Stimulated activated CD4-positive, alpha-beta T cell treated with anti-CD3 and anti-CD28 coated beads, TNF-alpha, amount 100 ng/mL, for 4 hours (primary cell): ENCODE measurements at places on chromosomes 3 and 15.

DNA sequence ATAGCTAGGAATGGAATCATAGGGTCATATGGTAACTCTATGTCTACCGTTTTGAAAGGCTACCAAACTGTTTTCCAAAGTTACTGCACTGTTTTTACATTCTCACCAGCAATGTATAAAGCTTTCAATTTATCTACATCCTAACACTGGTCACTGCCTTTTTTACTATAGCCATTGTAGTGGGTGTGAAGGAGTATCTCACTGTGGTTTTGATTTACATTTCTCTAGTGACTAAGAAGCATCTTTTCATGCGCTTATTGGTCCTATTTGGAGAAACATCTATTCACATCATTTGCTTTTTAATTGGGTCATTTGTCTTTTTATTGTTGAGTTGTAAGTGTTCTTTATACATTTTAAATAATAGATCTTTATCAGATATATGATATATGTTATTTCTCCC, 53.3 kb downstream of the PIK3R4 start:
- DNase-seq, result no peak

- no peak for DNase-seq
Observed at GRCh38 chr15:57387564-57388076, 11.3 kb downstream of the CGNL1 start.

- no peak for DNase-seq
Observed at GRCh38 chr3:32596909-32597369, 26.3 kb upstream of the DYNC1LI1 start.

- no peak for DNase-seq
Observed at GRCh38 chr3:119759962-119760361, 21.9 kb upstream of the NR1I2 start.

- DNase-seq, result no peak
Observed at GRCh38 chr3:38382506-38383080, 36.0 kb downstream of the XYLB start.

DNA sequence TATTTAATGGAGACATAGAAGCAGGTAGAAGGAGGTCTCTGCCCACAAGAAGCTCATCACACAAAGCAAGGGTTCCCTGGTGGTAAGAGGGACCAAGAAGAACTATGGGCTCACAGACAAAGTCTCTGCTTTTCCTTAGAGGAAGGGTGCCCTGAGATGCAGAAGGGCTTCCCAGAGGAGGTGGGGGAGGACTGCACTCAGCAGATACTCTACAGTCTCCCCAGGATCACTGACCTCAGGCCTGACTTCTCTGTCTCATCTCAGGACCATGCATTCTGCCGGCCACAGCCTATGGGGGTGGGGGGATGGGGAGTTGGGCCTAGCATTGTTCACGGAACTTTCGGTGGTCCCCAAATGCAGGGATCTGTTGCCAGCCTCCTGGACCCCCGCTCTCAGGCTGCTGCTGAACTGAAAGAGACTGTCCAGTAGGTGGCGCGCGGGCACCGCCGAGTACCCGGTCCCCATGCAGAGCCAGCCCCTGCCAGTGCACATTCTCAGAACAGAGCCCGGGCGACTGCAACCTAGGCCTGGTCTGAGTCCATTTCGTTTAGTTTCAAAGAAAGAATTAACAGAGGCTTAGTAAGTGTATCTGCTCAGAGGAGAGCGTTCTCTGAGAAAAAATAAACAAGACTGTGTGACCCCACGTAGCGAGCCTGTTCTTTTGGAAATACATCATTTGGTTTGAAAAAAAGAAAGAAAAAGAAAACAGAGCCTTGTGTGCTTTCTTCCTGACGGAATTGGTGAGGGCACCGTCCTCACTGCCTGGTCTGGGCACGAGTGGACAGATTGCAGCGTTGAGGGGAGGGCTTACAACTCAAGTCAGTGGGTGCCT, 74.1 kb downstream of the LRTM1 start:
- DNase-seq, result no peak

GRCh38 chr3:69320871-69321271, 65.0 kb downstream of the FRMD4B start:
- no peak for DNase-seq

GRCh38 chr15:78800189-78800588, 11.1 kb downstream of the ADAMTS7 start:
- no peak for DNase-seq

- DNase-seq, result no peak
Observed at GRCh38 chr3:102002056-102002455, 152.7 kb downstream of the NFKBIZ start.

GRCh38 chr15:32682569-32682968, 35.2 kb upstream of the GREM1 start:
- no peak for DNase-seq

- no peak for DNase-seq
Observed at GRCh38 chr3:73521734-73522336, 102.9 kb downstream of the PDZRN3 start.

DNA sequence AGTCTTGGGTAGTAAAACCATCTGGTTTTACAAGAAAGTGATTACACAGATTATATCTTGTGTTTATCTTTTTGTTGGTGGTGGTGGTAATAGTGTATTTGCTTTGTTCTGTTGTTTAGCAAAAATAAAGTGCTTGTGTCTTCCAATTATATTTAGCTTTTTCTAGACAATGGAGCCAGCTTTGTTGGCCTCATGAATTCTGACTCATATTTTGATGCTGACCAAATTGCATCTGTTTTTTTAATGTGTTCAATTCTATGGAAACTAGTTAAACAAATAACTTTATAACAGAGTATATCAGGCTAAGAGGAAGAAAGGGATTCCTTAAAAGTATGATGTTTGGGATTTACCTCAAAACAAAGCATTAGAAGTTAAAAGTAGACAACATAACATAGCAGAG, 69.3 kb upstream of the BFSP2 start:
- no peak for DNase-seq

DNA sequence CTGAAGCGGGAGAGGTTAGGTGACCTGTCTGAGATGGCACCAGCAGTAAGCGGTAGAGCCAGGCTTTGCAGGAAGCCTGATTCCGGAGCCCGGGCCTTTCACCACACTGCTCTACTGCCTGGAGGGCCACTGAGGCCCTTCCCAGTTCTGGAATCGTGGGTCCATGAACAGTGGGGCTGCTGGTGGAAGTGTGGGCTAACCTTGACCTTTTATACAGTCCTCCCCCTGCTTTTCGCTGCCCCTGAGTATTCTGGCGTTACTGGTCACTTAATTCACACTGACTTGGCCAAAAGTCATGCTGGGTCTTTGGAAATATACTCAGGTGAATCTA, 2.6 kb upstream of the ABTB1 start:
- DNase-seq, result no peak

GRCh38 chr15:56208185-56208584, 35.5 kb downstream of the RFX7 start:
- DNase-seq, result no peak

- DNase-seq, result no peak
Observed at GRCh38 chr3:185094697-185095096, 58.2 kb downstream of the C3orf70 start.

DNA sequence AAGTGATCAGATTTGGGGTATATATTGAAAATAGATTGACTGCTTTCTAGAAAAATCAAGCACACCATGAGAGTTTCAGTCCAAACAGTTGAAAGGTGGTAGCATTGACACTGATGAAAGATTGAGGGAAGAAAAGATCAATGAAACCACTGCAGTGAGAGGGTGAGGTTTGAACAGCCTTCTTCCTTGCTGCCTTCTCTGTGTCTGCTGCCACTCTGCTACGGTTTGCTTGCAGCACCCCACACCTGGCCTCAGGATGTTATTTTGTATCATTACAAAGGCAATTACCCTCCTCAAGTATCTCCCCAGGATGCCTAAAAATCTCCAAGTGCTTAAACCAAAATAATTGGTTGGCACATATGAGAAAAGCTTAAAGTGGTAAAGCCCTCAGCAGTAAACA, 683.6 kb upstream of the ARPP21 start:
- no peak for DNase-seq

DNA sequence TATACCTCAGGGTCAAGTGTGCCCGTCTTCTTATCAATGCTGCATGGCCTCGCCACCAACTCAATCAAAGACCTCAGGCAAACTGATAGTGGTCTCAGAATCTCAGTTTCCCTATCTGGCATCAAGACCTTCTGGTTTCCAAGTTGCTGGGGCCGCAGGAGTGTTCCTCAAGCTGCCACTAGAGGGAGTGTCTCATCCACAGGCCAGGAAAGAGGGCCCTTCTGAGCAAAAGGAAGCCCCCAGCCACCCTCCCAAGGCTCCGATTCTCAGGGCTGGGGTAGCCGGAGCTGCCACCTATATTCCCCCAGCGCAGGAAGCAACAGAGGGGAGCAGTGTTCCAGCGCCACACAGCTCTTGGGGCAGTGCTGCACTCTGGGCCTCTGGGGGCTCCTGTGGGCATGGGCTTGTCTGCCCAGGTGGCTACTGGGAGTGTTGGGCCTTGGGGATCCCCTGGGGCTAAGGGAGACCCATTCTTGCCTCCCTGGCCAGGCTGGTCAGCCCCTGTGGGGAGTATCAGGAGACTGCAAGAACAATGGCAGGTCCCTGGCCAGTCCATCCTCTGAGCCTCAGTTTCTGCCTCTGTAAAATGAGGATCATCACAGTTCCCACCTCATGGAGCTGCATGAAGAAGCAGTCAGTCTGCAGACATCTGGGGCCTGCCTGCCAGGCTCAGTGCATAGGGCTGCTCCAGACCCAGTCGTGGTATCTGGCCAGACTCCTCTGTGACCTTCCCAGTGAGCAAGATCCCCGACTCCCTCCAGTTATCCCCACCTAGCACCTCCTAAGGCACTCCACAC, 23.4 kb upstream of the SEC13 start:
- DNase-seq, result peak; percentile 30

- DNase-seq, result no peak
Observed at GRCh38 chr15:78623786-78624497, 3.1 kb upstream of the CHRNA3 start.

DNA sequence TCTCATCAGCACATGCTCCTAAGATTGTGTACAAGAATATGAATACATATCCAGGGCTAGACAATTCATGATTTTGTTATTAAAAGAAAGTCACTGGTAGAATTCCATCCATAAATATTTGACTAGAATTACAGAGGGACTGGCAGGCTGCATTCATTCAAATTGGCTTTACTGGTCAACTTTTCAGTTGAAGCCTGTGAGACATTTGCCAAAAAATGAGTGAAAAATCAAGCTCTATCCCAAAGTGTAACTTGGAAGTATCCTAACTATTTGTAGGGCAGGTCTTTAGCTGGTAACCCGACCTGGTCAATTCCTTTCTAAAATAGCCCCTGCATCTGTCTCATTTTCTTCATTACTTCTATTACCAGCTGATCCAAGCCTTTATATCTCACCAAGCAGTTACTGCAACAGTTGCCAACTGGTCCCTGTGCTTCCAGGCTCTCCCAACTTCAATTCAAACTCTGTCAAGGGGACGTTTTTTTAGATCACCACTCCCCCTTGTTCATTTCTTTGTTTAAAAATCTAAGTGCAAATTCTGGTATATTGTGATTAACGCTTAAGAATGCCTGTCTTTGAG, 173.1 kb upstream of the TBL1XR1 start:
- DNase-seq, result no peak

DNA sequence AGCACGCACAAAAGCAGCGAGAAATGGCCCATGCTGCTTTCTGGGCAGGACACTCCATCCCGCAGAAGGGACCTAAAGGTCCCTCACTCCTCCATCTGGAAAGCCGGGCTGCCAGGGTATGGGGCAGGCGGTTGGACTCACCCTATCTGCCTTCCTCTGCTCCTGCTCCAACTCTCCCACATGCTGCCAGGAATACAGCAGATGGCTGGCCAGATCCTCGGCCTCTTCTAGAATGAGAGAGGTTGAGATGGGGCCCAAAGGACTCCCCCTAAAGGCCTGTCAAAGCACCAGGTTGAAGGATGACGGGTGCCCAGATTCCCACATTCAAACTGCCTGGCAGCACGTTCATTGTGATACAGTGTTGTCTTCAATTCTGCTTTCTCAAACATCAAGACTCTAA, 85.1 kb upstream of the C2CD4B start:
- DNase-seq, result no peak

DNA sequence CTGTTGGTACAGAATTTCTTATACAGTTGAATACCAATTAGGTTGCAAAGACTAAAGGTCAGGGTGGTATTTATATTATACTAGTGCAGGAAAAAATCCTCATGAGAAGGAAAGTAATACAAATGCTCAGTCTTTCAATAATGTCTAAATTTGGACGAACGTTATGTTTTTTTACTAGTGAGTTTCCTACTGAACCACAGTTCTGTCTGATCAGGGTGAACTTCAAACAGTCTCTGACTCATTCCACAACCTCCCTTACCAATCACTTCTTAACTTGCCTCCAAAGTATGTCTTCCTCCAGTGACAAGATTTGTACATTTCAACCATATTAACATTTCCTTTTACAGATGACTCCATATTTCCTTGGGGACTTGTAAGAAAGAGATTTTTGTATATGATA, 3.4 kb downstream of the TMEM212 start:
- DNase-seq, result no peak

- DNase-seq, result no peak
Observed at GRCh38 chr15:74798388-74799254, 14.0 kb upstream of the LMAN1L start.

DNA sequence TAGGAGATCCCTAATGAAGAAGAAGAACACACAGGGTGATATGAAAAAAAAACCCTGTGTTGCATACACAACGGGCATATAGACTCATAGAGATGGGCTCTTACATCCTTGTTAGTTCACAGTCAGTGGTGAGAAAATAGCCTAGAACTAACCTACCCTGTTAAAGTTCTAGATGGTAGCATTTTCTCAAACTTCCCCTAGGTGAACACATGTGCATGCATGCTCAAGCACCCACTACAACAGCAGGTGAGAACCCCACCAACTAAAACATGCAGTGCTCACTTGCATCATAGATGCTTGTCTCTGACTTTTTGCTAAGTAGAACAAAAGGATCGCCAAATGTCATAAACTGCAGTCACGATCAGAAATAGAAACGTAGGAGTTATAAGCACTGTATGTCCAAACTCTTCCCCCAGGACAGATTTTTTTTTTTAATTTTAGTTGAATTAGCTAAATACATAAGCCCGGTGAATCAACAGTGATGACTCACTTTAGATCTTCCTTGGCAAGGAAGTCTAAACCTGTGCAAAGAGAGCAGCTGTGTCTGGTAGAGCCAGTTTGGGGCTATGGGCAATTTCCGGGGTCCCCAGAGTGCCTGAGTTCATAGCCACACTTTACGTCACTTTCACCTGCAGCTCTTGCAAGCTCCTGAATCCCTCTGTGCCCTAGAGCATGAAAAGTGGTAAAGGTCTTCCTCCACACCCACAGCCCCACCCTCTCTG, 96.2 kb upstream of the SEMA6D start:
- no peak for DNase-seq

DNA sequence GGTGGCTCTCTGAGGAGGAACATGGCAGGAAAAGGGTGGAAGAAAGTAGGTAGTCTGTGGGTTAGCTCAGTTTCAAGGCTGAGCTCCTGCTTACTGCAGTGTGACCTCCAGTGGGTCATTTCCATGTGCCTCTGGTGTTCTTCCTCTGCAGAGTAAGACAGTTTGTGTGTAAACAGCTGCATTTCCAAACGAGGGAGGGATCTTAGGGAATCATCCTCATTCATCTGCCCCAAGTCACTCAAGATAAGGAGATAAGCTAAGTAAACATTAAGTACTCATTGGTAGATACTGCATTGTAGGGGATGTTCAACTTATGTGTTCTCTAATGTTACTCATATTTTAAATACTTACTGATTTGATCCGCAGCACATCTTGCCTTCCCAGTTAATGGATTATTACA, 83.6 kb downstream of the CLSTN2 start:
- DNase-seq, result no peak
